Heart left ventricle (tissue), 16 donors: ENCODE measurements at places on chromosomes 4 and X.

GRCh38 chr4:99945718-99946355, 581 bp downstream of the DNAJB14 start:
- H3K27ac ChIP-seq: peak overlapping the region; percentile 95
- no peak for DNase-seq
- peaks cover 8% of the 10 kb centered on the region for H3K36me3 ChIP-seq
- no peaks in the 10 kb centered on the region for H3K27me3 ChIP-seq

DNA sequence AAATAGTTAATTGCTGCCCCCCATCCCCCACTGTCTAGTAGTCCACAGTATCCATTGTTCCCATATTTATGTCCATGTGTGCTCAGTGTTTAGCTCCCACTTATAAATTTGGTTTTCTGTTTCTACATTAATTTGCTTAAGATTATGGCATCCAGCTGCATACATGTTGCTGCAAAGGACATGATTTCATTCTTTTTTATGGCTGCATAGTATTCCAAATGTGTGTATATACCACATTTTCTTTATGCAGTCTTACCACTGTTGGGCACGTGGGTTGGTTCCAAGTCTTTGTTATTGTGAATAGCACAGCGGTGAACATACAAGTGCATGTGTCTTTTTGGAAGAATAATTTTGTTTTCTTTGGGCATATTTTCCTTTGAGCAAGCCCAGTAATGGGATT, 113.0 kb upstream of the LNX1 start:
- H3K4me1 ChIP-seq: peaks cover 30% of the 10 kb centered on the region
- DNase-seq: no peak

GRCh38 chr4:75848891-75849290, 53.4 kb downstream of the PPEF2 start:
- DNase-seq: no peak
- no peak overlapping the region for H3K4me3 ChIP-seq
- H3K4me1 ChIP-seq: no peaks in the 10 kb centered on the region
- no peaks in the 10 kb centered on the region for H3K27me3 ChIP-seq
- H3K36me3 ChIP-seq: no peaks in the 10 kb centered on the region

DNA sequence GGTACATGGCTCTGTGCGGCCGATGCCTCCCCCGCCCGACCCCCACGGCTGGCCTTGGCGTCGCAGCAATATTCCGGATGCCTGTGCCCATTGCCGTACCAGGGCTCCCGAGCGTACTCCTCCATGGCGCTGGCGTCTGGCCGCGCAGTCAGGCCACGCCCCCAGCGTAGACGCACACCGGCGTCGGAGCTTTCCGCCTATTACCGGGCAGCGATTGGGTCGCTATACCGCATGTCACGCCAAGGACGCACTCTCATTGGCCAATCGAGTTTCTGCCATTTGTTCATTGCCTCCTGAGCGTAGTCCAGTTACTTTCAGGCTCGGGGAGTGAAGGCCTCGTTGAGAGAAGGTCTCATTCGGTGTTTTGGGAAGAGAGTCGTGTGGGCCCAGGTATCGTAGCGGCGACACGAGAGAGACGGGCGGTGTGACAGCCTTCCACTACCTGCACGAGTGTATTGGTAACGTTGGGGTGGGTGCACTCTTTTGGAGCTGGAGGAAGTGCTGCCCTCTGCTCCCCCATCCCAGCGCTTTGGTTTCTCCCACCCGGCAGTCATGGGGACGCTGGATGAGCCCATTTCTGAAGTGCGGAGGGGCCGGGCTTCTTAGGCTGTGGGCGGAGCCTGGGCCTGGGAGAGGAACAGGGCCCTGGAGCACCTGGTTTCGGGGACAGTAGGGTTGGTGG, at the start of the genes PQBP1 and TIMM17B:
Gene PQBP1, plus strand, starts transcription at position 306 of the 682 bp plus-strand sequence. CDS start 580 bp downstream, outside the sequence.
Gene TIMM17B, minus strand, starts transcription at position 144 of the 682 bp plus-strand sequence. Its CDS starts 19 bp downstream, at position 125.
- H3K4me3 ChIP-seq: peak within 1 kb of the TSS; percentile 88
- no peaks in the 10 kb centered on the region for H3K27me3 ChIP-seq
- H3K36me3 ChIP-seq: no peaks in the 10 kb centered on the region
- H3K4me1 ChIP-seq: no peaks in the 10 kb centered on the region
- peak; percentile 94 for DNase-seq
